ENCODE measurements at places on chromosomes 11 and 22. TPM values are rescaled to one million over a fixed set of nuclear protein-coding genes. Genes with fewer than 3 reads are reported as not detected.

GRCh38 chr22:43411040-43411868 lies 560 bp upstream of the MPPED1 start:
- no peak for DNase-seq

GRCh38 chr22:23305321-23305910 lies 125.1 kb downstream of the BCR start:
- peak; percentile 17 for DNase-seq

GRCh38 chr11:116990061-116990473 lies 108.2 kb downstream of the SIK3 start:
- peak; percentile 18 for DNase-seq

DNA sequence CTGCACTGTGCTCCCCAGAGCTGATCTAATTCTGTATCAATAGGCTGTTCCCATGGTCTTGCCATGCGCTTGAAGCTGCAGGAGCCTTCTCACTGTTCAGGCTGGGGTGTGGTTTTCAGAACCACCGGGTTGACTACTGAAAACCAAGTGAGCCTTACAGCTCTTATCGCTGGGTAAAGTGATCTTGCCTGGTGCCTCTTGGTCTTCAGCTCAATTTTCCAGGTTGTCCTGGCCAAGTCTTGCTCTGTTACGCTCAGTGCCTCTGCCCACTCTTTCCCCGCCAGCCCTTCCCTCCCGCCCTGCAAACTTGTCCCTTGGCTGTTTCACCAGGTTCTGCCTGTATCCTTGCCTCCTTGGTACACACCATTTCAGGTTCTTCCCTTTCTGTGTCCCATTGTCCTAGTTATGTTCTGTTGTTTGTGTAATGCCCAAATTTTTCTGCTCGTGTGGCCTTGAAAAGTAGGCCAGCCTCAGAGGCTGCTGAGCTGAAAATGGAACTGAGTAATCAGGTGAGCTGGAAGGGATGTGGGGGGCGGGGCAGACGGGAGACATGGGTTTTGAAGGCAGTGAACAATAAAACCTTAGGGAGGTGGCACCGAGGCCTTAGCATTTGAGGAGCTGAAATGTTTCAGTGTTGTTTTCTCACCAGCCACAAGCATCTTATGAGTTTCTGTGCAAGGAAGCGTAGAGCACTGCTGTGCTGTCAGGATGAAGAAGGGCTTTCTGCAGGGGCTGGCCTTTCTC lies 11.2 kb downstream of the PEX26 start:
- DNase-seq: no peak

DNA sequence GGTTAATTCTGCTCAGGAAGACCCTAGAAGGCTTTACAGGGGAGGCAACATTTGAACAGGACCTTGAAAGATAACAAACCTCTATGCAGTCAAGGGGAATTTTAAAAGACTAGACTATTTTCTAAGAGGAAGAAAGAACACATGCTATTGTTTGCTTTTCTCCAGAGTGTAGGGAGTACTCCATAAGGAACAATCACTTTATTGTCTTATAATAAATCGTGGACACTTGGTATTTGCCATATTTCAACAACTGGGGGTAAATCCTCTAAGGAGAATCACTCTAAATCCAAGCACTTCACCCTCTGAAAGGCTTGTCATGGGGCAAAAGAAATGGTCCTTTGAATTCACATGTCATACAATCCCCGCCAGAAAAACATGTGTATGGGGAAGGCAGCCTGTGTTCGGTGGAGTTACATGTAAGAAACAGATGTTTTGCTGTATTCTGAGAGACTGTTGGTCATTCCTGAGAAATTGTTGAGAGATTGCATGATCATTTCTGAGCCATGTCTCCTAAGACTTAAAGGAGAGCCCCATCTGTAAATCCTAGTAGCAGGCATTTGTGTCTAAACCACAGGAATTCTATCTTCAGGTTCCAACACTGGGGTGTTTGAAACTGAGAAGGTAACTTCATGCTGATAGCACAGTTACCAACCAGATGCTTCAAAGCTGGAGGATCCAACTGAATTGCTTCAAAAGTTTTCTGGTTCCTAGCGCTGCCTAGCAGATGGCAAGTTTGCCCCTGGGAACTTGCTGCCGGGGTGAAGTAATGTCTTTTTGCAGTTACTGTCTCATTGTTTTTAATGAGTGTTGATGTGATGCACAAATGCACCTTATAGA lies 66.8 kb downstream of the FZD4 start:
- DNase-seq: no peak

DNA sequence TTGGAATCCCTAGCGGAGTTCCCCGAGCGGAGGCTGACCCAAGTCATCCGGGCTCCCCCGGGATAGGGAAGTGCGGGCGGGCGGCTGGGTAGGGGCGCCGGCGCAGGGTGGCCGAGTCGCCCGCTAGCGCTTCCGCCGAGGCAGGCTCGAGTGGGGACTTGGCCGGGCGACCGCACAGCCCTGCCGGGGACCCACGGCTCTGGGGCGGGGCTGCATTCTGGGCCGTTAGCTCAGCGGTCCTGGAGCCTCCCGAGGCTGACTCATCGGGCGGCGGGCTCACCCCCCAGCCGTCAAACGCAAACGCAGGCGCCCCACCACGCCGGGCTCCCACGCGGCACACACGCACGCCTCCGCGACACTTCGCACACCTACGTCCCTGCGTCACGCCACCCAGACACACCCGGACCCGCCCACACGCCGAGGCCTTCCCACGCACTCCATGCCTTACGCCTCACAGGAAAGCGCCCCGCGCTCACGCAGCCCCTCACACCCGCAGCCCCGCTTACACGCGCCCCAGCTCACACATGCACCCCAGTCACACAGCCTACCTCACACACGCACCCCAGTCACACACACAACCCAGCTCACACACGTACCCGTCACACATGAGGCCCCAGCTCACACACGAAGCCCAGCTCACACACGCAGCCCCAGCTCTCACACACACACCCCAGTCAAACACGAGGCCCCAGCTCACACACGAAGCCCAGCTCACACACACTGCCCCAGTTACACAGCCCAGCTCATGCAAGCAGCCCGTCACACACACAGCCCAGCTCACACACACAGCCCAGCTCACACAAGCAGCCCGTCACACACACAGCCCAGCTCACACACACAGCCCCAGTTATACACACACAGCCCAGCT lies 1.2 kb downstream of the PHLDB1 start:
- peak; percentile 80 for DNase-seq

DNA sequence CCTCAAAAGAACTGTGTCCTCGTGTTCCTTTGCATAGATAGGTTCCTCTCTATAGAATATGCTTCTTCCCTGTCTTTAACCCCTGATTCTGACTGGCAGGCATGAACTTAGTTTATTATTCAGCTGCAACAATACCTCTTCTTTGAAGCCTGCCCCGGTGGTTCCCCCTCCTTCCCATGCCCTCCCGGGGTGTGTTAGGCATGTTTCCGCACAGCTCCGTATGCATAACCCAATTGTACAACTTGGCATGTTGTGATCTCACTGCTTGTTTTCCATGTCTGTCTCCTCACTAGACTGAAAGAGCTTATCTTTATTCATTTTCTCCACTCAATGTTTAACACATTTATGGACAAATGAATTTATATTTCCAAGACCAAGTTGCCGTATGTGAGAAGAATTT lies 72.6 kb downstream of the DEPDC5 start:
- no peak for DNase-seq

GRCh38 chr11:26830218-26830617 lies 108.4 kb upstream of the SLC5A12 start:
- DNase-seq: no peak

- no peak for DNase-seq
These were observed 57.0 kb downstream of the RBFOX2 start for GRCh38 chr22:35971456-35972119.

The NXPE2 gene
- 0.03 TPM for polyA plus RNA-seq

The SCGB1D2 gene
- 3.1 TPM for polyA plus RNA-seq

The GGT1 gene
- 0.93 TPM for polyA plus RNA-seq

The FOLR1 gene
- polyA plus RNA-seq: not detected

All from heart left ventricle (tissue), 16 donors.